ENCODE measurements at places on chromosomes 4 and X.

DNA sequence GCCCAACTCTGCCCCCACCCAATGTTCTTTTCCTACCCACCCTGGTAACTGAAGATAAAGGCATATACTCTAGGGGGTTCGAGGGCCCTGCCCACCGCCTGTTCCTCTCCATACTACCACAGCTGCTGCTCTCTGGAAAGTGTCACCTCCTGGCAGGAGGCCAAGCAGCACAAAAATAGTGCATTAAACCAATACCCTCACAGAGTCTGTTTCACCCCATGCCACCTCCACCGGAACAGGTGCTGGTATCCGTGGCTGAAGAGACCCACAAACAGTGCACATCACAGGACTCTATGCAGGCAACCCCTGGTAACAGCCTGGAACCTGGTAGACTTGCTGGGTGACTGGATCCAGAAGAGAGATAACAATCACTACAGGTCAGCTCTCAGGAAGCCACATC lies 85.1 kb upstream of the CTSO start:
- no peak for DNase-seq

DNA sequence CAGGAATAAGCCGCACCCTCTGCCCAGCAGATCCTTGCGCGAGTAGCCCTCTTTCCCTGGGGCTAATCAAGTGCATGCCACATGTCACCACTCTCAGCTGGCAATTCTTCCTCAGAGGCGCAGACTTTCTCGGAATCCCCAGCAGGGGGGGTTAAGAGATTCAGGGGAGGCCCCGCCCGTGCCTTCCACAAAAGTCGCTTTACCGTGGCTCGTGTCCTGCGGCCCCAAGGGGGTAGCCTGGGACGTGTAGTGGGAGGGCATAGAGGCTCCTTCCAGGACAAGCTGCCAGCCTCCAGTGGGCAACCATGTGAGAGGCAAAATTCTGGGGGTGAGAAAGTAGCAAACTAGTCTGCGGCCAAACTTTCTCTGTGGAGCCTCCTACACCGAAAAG lies 652 bp downstream of the SRPX start:
- DNase-seq = peak; percentile 64

GRCh38 chrX:139025816-139026215 lies 314.3 kb upstream of the FGF13 start:
- no peak for DNase-seq

- peak; percentile 59 for DNase-seq
Measured at GRCh38 chr4:26081795-26082498, 167.9 kb downstream of the SMIM20 start.

GRCh38 chr4:71974681-71975080 lies 57.1 kb upstream of the NPFFR2 start:
- peak; percentile 26 for DNase-seq

- peak; percentile 86 for DNase-seq
Measured at GRCh38 chr4:88017516-88018297, 10.3 kb downstream of the PKD2 start.

DNA sequence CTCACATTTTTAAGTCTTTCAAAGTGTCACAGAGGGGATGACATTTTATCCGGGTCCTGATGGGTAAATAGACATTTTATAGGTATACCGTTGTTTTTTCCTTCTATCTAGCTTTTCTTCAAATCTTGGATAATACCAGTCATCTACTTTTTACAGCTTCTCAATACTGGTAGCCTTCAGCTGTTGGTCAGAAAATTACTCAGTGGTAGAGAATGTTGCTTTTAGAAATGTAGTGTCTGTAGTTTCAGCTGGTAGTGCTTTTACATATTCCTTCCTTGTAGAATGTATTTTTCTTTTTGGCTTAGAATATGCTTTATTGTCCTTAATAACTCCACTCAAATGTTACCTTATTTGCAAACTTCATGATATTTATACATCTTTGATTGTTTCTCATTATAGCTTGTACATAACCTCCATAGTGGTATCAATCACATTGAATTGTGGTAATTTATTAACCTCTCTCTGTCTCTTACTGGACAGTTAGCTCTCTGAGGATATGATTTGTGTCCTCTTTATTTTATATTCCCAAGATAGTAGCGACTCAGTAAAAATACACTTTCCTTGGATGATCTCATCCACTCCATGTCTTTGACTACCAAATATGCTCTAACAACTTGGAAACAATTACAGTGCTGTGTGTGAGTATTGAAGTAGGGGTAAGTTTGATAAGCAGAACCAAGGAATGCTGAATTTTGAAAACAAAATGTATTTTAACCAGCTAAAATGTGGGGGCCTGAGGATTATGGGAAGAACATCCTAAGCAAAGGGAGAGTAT lies 53.8 kb downstream of the RAP1GDS1 start:
- peak; percentile 9 for DNase-seq

DNA sequence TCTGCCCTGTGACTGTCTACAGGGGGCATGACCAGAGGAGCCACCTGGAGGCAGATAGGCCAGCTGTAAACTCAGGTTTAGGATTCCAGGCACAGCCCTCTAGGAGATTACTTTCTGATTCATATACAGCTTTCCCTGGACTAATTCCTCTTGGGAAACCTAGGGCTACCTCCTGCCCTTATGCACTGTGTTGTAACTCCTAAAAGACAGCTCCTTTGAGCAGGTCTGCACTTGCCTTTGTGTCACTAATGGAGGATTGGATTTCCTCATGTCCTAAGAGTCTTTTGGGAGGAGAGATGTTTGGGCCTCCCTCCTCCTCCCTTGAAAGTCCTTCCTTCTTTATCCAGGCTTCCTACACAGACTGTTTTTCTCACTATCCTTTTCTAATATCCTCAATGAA lies 202.0 kb downstream of the PCDH19 start:
- DNase-seq = no peak

GRCh38 chr4:186917136-186917535 lies 193.5 kb upstream of the FAT1 start:
- DNase-seq = no peak

DNA sequence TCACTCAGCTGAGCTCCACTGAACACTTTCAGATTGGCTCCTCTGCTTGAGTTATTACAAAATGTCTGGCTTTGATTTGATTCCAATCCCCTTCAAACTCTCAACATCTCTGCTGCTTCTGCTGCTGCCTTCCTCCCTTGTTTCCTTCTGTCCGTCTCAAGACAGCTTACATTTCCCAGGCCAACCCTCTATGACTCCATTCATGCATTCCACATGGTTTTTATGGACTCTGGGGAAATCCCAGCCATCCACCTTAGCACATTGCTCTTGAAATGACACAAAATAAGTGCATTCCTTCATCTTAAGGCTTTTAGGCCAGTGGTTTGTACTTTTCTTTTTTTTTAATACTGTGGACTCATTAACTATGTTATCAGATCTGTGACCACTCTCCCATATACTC lies 68.5 kb upstream of the TMEM164 start:
- DNase-seq = no peak

DNA sequence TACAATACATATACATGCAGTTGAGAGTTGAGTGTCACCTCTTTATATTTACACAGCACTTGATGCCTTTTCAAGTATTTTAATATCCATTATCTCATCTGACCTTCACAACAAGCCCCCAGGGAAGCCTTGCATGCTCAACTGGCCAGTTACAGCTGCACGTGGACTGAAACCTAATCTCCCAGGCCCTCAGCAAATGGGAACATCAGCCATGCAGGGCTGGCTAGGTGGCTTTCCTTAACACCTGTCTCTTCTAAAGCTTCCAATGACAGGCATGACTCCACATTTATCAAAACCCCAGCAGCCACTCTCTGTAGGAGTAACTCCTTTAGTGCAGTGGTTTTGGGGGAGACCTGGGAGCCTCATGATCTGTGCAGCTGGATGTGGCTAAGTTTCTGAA lies 56.4 kb downstream of the PHKA2 start:
- DNase-seq = no peak

- peak; percentile 77 for DNase-seq
Measured at GRCh38 chr4:15913631-15913970, 24.9 kb downstream of the FGFBP1 start.
